Suppressor macrophage (primary cell): ENCODE measurements at places on chromosomes 16 and 17.

DNA sequence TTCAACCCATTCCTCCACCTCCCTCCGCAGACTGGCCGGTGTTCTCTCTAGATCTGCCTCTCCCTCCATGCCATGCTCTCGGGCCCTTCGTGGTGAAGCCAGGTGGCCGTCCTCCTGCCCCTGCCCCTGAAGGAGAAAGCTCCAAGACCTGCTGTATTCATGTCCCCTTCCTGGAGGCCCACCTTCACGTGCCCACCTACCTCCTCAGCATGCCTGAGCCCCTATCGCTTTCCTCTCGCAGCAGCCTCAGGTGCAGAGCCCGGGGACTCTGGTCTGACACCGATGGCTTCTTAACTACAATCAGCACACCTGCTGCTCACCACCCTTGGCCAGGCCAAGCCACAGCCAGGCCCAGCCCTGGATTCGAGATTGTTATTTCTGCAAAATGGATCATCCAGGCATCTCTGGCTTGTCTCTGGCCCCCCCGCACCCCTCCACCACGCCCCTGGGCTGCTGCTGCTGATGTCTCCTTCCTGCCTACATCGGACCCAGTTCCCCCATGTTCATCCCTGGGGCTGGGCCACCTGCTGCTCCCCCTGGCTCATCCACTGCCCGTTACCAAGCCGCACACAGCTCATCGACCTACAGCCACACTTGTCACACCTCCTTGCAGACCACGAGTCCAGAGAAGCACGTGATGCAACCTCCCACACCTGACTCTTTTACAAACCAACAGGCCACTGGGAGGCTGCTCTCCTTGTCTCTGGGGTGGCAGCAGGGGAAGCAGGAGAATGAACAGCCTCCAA is 32.5 kb upstream of the TNFRSF13B start:
- no peak for DNase-seq

DNA sequence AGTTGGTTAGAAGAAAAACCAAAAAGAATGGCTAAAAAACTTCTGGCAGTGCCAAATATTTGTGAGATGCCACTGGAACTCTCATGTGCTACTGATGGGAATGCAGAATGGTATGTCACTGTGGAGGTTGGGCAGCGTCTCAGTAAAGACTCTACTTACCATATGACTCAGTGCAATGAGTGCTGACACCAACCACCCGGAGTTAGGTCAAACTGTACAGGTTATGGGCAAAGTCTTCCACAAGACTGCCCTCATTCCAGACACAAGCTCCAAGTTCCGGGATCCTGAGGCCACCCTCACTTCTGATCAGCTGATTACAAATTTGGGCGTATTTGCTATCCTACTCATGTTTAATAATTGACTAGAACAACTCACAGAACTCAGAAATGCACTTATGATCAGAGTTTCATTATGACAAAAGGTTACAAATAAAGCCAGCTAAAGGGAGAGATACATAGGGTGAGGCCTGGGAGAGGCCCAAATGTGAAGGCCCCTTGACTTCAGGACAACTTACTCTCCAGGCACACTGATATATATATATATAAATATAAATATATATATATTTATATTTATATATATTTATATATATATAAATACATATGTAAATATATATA is 114.9 kb downstream of the TRIM37 start:
- no peak for DNase-seq

DNA sequence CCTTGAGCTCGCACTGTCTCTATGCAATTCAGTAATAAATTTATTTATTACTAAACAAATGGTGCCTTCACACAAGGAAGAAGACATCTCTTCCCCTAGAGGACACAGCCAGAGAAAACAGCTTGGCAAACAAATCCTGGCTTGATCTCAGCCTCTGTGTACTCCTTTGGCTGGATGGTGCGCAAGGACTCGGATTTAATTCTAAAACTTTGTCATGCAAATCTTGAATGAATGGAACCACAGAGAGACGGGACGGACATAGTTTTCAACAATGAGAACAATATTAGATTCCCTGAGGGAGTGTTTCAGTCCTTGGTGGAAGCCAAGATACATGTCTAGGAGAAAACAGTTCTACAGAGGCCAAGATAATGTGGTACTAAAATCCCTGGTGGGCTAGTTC is 349.5 kb downstream of the NPIPA8 start:
- DNase-seq, result no peak

DNA sequence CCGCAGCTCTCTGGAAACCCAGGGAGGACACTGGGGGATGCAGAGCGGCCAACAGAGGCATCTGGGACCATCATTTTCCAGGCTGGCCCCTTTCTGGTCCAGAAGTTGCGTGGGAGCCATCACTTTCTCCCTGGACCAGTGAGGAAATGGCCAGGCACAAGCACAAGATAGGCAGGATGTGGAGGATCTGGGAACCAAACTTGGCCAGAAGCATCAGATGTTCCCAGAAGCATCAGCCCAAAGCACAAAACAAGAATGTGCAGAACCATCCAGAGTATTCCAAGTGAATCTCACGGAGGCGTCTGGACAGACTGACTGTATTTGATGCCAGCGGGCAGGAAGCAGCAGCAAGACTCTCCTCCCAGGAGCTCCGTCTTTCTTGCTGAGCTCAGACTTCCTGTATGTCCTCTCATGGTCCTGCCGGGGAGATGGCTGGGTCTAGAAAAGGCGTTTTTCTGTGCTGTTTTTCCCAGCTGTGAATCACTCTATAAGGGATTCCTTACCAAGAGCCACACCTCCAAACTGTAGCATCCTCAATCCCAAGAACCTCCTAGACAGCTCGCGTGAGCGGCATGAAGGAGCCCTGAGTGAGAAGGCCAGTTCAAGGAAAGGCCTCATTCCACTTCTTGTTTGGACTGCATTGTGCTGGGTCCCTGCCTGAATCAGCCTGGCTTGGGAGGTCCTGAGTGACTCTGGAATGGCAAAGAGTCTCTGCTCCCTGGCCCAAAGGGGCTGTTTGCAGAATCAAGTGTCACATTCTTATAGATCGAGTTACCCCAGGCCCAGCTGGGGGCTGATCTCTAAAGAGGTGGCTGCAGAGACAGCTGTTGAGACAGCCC is 49.5 kb upstream of the MTSS2 start:
- no peak for DNase-seq

- no peak for DNase-seq
Measured at GRCh38 chr17:72590382-72590781, 469.6 kb downstream of the SOX9 start.

DNA sequence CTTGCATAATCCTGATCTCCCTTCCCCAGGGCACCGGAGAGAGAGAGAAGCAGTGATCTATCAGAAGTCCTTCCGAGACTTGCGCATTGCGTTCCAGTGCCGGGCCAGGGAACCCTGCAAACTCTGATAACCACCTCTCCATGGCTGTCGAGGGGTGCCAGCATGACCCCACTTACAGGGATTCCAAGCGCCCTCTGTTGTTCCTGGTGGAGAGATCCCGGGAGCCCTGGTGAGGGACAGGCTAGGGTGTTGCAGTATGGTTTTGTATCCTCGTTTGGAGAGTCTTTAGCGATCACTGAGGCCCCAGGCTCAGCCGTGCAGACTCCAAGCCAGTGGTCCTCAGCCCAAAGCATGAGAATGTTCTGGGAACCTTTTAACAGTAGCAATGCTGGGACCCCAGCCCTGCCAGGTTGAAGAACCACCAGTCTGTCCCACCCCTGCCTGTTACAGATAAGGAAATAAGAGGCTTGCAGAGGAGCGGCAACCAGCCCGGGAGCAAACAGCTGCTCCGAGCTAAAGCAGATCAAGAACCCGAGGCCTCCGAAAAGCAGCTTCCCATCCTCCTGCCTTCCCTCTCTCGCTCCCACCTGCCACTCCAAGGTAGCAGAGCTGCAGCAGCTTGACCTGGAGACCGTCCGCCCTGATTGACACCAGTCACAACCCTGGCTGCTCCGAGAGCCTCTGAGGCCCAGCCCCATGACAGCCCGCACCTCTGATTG is 150.3 kb upstream of the RPL38 start:
- no peak for DNase-seq

DNA sequence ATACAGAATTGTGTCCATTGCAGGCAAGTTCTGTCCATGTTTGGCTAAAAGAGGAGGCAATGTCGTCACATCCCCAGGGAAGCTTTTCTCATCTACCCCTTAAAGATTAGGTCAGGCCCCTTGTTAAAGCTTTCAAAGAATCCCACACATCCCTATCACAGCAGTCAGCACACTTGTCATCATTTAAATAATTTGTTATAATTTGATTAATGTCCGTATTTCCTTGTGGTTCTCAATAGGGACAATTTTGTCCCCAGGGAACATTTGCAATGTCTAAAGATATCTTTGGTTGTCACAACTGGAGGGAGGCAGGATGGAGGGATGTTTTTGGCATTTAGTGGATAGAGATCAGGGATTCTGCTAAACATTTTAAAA is 28.1 kb upstream of the NFAT5 start:
- no peak for DNase-seq

DNA sequence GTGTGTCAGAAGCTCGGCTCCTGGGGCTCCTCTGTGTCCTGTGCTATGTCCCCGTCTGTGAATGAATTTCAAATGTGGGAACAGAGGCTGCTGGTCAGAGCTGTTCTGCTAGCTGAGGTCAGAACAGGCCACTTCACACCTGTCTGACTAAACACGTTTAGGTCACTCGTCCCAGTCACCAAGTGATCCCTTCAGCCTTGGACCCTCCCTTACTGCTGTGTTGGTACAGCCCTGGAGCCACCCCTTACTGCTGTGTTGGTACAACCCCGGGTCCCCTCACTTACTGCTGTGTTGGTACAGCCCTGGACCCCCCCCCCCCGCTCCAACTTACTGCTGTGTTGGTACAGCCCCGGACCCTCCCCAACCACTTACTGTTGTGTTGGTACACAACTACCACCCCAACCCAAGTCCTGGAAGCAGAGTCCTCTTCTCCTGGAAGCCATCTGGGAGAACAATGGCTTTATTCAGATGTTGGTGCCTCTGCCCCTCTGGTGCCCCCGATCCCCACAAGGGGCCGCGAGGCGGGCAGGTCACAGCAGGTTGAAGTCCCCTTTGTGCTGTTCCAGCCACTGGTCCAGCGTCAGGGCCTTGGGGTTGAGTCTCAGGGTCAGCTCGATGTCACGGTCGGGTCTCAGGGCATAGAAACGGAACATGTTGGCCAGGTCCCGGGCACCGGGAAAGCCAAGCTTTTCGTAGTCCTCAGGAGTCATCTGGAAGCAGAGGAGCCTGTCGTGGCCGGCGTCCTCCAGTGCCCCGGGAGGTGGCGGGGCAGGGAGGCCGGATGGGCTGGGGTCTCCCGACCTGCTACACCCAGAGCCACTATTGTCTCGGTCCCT is 13.0 kb downstream of the NMRAL1 start:
- DNase-seq, result no peak

DNA sequence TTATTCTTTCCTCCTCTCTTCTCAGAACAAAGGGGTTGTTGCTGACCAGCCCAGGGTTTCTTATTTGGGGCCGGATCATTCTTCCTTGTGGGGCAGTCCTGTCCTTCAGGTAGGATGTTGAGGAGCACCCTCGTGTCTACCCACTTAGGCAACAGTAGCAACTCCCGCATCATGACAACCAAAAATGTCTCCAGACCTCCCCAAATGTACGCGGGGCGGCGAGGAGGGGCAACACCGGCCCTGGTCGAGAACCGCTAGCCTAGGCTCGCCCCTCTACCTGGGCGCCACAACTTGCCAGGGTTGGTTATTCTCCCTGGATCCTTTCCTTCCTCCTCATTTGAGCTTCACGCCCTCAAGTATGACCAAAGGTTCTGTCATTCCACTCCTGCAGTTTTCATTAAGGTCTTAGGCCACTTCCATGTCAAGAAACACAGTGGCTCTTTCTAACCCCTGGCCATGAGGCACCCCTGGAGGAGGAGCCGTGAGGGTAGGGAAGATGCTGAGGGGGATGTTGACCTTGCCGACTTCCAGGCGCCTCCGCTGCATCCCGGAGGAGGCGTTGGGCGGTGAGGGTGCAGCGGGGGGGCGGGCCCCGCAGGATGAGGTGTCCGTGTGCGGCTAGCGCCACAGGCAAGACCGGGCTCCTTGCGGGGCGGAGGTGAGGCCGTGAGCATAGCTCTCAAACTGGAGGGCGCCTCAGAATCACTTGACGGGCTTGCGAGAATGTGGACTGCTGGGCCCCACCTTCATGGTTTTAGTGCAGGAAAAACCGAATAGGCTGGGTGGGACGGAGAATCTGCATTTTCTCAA is 712 bp upstream of the SPECC1 start:
- no peak for DNase-seq

- peak; percentile 43 for DNase-seq
Measured at GRCh38 chr17:60392845-60393702, 1.1 kb upstream of the USP32 start.

DNA sequence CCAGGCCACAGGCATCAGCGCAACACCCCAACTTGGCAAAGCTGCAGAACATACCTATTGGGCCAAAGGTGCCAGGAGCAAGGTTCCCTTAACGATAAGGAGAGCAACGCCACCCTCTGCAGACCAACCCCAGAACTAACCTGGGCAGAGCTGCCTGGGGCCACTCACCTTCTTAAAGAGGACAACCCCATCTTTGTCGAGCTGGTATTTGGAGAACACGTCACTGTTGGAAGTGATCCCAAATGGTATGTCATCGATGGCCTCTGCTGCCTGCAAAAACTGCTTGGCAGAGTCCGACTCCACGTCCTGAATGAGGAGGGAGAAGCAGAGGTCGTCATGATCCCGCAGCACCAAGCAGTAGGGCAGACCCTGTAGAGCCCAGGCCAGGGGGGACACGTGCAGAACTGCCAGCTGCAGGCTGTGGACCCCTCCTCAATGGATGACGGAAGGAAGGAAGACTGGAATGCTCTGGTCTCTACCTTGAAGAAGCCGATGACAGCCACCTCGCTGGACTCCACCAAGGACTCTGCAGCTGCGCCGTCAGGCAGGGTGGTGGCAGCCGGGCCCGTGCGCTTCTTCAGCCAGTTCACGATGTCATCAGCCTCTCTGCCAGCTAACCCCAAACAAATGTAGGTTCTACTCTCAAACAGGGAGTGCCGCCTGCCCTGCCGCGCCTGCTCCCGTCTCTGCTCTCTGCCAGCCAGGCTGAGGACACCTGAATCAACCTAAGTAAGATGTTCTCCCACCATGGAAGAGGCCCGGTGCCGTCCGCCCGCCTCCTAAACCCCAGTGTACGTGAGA is 5.2 kb downstream of the P4HB start:
- no peak for DNase-seq
